ENCODE measurements at places on chromosomes 5 and 9. TPM values are rescaled to one million over a fixed set of nuclear protein-coding genes. Genes with fewer than 3 reads are reported as not detected.

DNA sequence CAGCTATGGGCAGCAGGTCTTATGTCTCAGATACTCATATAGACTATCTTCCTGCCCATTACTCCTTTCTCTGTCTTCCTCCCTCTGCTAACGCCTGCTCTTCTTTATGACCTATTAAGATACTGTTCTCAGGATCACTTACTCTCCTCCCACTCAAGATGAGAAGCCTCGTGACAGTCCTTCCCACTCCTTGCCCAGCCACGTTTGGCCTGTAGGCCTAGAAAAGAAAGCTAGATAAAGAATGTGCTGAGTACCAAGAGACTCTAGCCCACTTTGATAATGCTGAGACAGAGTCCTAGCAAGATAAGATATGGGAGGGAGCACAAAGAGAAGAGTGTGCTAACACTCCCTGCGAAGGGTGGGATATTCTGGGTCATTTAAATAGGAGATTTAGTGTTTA lies 6.8 kb upstream of the DENND4C start:
- no peak for DNase-seq

SSBP2 gene
- 26.2 TPM for total RNA-seq

- no peak for DNase-seq
Measured at GRCh38 chr5:82348784-82349425, 70.8 kb upstream of the RPS23 start.

DNA sequence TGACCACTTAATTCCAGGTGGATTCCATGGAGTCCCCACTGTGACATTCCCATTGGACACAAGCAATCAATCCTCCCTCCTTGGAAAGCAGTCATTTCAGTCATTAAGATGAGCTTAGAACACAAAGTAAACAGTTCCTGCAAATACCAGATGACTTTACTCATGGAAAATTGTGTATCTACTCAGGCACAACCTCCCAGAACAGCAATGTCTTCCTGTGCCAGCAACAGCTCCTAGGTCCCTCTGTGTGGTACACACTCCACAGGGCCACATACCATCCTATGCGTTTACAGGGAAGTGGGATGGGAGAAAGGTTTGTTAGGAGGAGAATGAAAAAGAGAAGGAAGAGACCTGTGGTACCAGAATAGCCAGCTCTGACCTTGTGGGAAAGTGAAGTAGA lies 53.7 kb downstream of the MTMR12 start:
- DNase-seq: no peak

DNA sequence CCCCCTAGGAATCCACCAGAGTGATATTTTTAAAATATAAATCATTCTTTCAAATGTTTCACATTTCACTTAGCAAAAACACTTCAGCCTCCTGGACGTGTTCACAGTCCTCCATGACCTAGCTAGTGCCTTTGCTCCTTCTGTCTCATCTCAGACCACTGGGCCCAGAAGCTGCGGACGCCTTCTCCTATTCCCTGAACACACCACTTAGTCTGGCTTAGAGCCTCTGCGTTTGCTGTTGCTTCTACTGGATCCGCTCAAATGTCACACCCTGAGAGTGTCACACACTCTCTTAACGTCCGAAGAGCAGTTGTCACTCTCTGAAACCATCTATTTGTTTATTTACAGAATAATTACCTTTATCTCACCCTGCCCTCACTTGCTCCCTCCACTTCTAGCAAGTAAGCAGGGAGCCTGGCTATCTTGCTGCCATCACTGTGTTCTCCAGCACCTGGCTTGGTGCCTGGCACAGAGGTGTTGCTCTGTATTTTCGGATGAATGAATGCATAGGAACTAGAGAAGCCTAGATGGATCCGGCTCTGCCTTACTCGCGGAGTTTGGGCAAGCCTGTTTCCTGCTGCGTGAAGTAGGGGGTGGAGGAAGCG lies 1.2 kb upstream of the GRK6 start:
- no peak for DNase-seq

C7 gene
- total RNA-seq: not detected

DNA sequence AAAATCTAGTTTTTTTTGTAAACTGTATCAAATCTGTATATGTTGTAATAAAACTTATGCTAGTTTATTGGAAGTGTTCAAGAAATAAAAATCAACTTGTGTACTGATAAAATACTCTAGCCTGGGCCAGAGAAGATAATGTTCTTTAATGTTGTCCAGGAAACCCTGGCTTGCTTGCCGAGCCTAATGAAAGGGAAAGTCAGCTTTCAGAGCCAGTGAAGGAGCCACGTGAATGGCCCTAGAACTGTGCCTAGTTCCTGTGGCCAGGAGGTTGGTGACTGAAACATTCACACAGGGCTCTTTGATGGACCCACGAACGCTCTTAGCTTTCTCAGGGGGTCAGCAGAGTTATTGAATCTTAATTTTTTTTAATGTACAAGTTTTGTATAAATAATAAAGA lies 24.3 kb downstream of the HMGCR start:
- no peak for DNase-seq

DNA sequence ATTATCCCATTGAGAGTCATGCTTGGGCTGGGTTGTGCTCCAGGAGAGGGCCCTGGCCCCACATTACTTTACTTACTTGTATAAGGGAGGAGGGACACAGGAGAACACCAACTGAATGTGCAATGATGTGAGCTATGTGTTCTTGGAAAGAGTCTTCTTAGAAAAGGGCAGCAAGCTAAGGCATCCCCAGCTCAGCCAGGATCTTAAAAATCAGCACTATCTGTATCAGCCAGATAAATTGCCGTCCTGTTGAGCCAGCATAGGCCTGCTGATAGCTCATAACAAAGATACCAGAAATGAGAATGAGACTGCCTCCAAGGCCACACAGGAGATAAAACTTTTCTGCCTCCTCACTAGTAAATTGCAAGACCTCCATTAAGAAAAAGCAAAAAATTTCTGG lies 357.5 kb downstream of the CAAP1 start:
- no peak for DNase-seq

- no peak for DNase-seq
Measured at GRCh38 chr9:25412646-25413045, 265.6 kb downstream of the TUSC1 start.

GRCh38 chr5:172871982-172872381 lies 37.9 kb downstream of the ERGIC1 start:
- DNase-seq: no peak

- DNase-seq: no peak
Measured at GRCh38 chr9:14098486-14099180, 215.3 kb downstream of the NFIB start.

DNA sequence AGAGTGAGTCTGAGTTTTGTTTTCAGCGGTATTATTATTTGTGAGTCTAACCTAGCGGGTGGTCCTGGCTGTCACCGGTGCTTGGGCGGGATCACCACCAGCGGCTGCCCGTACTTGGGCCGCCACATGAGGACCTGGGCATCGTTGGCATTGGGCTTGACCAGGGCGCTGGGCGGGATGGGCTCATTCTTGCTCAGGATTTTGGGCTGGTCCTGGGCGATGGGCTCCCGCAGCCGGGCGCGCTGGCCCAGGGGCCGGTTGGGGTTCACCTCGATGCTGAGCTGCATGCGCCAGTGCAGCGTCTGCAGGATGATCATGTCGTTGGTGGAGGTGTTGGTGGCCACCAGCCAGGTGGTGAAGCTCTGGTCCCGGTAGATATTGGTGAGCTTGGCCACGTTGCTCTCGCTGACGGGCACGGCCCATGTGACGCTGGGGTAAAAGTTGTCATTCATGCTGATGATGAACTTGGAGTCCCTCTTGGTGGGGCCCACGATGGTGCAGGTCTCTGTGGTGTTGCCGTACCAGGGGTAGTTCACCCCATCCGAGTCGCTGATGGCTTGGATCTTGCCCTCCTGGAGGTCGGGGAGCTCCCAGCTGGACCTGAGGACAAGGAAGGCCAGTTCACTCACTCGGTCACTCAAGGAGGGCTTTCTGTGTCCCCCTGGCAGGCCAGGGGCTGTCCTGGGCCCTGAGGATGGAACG lies 15.4 kb downstream of the FAM78A start:
- DNase-seq: no peak

DNA sequence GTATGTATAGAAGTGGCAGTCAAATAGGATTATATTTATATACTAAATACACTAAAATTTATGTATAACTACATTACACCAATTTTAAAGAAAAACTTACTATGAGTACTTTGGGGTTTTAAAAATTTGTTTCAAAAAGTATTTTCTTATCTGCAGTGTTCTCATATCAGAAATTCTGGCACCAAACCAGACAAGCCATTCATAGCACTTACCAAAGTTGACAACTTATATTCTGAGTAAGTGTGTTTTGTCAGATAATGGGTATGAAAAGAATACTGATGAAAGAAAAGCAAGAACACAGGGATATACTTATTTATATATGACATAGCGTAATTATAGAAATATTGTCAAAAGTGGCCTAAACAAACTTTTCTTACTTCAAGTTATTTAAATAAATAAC lies 67.5 kb downstream of the SPEF2 start:
- no peak for DNase-seq

GRCh38 chr9:95478335-95478734 lies 38.4 kb downstream of the PTCH1 start:
- no peak for DNase-seq

ANGPTL2 gene
- total RNA-seq: not detected

GRCh38 chr9:22528485-22528884 lies 81.9 kb downstream of the DMRTA1 start:
- DNase-seq: no peak

- no peak for DNase-seq
Measured at GRCh38 chr9:22198681-22199080, 189.6 kb upstream of the CDKN2B start.

NKD2 gene
- total RNA-seq: 0.16 TPM

DNA sequence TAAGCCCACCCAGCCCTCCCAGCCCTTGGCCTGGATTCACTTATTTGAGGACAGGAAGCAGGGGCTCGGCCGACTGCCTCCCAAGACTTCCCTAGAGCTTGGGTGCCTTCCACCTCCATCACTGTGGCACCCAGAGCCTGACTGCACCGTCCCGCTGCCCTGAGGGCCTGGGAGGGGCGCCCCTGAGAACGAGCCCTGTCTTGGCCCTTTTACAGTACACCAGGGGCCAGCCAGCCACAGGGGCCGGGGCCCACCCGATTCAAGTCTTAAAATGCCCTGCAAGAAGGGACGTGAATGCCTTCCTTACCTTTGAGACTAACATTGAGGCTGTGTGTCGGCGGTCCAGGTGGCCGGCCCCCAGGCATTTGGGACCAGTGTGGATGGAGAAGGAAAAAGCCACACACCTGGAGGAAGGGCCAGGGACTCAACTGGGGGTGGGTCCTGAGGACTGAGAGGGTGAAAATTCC lies 16.8 kb downstream of the FAM78A start:
- no peak for DNase-seq

OR1J4 gene
- total RNA-seq: not detected

GRCh38 chr5:137296213-137296781 lies 202.8 kb downstream of the SPOCK1 start:
- DNase-seq: no peak

- DNase-seq: no peak
Measured at GRCh38 chr5:7802855-7803254, 48.1 kb downstream of the CFAP90 start.

GRCh38 chr9:115551396-115551795 lies 433.4 kb upstream of the TNC start:
- DNase-seq: no peak

DNA sequence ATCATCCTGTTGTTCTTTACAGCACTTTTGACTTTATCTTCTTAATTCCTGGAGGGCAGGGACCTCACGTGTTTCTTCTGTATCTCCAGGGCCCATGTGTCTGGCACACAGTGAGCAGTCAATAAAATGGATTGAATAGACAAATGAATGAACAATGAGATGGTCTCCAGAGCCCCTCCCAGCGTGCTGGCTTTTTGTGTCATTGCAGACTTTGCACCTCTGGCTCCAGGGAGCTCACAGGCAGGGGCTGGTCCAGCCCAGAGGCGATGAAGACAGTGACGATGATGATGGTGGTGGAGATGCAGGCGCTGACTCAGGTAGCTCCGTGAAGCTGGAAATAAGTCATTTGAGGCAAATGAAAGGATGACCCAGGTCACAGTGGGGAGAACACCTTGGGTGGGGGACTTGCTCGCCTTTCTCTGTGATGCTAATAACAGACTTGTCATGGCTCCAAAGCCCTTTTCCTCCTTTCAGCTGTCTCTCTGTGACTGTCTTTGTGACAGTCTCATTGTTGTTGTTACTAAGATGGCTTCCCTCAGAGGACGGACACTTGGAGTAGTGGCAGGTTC lies 30.4 kb upstream of the FABP6 start:
- DNase-seq: no peak

GGTA1 gene
- not detected for total RNA-seq

GRCh38 chr5:38573521-38573920 lies 17.1 kb upstream of the LIFR start:
- no peak for DNase-seq

SLC1A1 gene
- total RNA-seq: 1.4 TPM

PCDHA1 gene
- not detected for total RNA-seq

FGF1 gene
- not detected for total RNA-seq

SET gene
- total RNA-seq: 762 TPM

DNA sequence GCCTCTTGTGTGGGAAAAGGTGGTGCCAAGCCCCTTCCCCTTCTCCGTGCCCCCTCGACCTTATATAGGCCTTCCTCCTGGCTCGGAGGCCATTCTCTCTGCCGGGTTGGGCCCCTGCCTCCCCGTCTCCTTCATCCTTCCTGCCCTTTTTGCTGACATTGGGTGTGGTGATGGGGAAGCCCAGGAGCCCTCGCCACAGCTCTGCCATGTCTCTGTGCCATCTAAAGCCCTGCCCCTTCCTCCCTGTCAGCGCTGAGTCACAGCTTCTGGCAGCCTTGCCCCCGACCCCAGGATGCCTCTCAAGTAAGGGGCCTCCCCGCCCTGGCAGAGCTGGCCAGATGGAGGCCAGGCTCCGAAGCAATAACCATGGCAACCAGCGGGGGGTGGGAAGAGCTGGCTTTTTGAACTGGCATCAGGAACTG lies 30.4 kb downstream of the JADE2 start:
- DNase-seq: peak; percentile 75

DNA sequence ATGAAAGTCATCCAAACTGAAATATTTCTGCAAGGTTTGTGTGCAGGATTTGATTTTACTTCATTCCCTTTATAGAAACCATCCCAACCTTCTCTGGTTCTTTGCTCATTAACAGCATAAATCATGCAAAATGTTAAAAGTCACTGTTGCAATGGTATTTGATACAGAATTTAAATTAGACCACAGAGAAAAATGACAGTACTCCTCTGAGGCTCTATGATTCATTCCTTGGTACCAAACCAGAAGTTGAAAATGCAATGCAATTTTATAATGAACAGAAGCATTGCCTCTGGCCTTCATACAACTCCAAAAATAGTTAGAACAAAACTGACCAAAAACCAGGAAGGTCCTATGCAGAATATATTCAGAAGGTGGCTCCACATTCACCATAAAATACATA lies 607.1 kb downstream of the TLE1 start:
- no peak for DNase-seq

Measured in activated B cell treated with CpG ODN at 0.5 μM for 24 hours (primary cell).